SJSA1 (cell line): ENCODE measurements at places on chromosomes 5 and 9. TPM values are rescaled to one million over a fixed set of nuclear protein-coding genes. Genes with fewer than 3 reads are reported as not detected.

SLC34A1 gene
- not detected in 2 replicates for total RNA-seq

ADCY2 gene
- 0.21 TPM in 1 of 2 replicates, not detected in the other for total RNA-seq

PCDHB4 gene
- total RNA-seq, result 0.32 TPM in 1 of 2 replicates, not detected in the other

DNA sequence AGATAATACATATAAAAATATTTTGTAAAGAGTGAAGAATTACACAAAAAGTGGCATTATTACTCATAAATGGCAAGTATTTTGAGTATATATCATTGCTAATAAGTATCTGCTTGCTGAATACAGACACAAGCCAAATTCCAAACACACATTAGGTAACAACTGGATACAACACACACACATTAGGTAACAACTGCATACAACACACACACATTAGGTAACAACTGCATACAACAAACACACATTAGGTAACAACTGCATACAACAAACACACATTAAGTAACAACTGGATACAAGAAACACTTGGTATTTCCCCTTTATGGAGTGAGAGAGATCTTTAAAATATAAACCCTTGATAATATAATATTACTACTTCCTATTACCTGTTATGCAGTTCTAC is 13.2 kb downstream of the LRRC14B start:
- peaks cover 19% of the 10 kb centered on the region for H3K36me3 ChIP-seq
- no peak for DNase-seq
- H3K4me1 ChIP-seq, result 0 out of 2 replicates have a peak, but pooled peaks cover 5% of the 10 kb centered on the region

GRCh38 chr9:84315278-84315877 is 25.2 kb downstream of the SLC28A3 start:
- H3K27me3 ChIP-seq, result no peaks in the 10 kb centered on the region
- H3K27ac ChIP-seq, result no peak overlapping the region
- no peak overlapping the region for H3K4me3 ChIP-seq
- H3K4me1 ChIP-seq, result no peaks in the 10 kb centered on the region
- no peaks in the 10 kb centered on the region for H3K36me3 ChIP-seq

DNA sequence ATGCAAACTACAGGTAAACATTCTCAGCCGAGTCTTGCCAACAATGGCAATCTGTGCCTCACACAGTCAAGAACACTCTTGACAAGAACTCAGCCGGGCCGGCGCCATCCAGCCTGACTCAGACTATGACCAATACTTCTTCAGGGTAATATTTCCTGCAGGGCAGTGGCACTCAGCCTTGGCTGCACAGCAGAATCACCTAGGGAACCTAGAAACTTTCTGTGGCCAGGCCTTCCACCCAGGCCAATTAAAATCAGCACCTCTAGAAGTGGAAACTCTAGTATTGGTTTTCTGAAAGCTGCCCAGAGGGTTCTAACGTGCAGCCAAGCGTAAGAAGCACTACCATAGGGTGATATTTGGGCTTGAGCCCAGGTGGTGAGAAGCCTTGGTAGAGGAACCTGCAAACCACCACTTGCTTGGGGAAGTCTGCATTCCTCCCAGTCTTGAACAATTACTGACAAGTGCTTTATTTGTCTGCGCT is 120.6 kb downstream of the TTLL11 start:
- peak overlapping the region; percentile 61 for H3K27ac ChIP-seq
- DNase-seq, result peak; percentile 53
- no peaks in the 10 kb centered on the region for H3K36me3 ChIP-seq
- H3K4me3 ChIP-seq, result no peak overlapping the region

DNA sequence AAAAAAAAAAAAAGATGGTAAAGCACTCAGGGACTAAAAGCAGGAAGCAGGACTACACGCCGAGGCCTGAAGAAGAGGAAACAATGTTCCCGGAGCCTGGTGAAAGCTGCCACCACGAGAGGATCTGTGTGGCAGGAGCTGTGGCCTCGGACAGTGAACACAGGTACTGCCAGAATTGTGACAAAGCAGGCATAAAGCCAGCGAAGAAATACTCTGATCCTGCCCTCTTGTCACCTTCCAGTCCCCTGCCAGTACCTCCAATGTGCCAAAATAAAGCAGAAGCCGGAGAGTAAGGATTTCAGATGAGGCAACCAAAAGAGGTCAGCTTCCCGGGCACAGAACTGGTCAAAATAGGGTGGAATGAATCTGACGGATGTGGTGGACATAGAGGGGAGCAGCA is 211.5 kb upstream of the TARS1 start:
- H3K27me3 ChIP-seq, result no peaks in the 10 kb centered on the region
- H3K4me3 ChIP-seq, result no peak overlapping the region
- H3K36me3 ChIP-seq, result no peaks in the 10 kb centered on the region
- no peak overlapping the region for H3K27ac ChIP-seq

DNA sequence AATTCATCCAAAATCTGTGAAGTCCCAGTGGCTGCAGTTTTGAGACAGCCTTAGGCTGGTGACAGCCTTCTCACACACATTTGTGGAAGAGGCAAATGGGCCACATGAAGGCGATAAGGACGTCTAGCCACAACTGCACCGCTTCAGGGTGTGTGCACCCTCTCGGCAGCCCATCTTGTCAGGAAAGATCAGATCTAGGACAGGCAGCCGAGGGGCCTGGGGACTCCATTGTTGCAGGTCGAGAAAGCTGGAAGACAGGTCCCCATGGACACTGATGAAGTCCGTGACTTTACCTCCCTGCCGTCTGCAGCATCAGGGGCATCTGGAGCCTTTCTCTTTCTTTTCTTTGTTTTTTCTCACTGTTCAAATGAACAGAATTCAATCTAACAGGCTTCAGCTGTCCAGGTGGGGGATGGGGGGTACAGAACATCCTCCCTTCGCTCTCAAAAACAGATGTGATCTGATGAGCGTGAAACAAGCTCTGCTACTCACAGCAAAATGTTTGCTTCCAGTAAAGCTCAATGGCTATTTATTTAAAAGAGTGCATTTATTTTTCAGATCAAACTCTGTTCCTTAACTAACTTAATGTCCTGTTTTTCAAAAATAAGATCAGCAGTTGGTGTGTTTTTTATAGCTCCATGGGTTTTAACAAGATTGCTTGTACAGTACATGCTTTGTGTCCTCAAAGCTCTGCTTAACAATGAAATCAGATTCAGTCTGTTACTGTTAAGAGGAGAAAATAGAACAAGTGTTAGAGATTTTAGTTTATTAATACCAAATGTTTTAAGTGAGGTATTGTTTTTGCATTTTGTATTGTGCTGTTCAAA is 111.8 kb upstream of the OTULINL start:
- no peak overlapping the region for H3K4me3 ChIP-seq
- H3K27me3 ChIP-seq, result no peaks in the 10 kb centered on the region
- H3K27ac ChIP-seq, result no peak overlapping the region
- DNase-seq, result no peak
- peaks cover 96% of the 10 kb centered on the region for H3K36me3 ChIP-seq

DNA sequence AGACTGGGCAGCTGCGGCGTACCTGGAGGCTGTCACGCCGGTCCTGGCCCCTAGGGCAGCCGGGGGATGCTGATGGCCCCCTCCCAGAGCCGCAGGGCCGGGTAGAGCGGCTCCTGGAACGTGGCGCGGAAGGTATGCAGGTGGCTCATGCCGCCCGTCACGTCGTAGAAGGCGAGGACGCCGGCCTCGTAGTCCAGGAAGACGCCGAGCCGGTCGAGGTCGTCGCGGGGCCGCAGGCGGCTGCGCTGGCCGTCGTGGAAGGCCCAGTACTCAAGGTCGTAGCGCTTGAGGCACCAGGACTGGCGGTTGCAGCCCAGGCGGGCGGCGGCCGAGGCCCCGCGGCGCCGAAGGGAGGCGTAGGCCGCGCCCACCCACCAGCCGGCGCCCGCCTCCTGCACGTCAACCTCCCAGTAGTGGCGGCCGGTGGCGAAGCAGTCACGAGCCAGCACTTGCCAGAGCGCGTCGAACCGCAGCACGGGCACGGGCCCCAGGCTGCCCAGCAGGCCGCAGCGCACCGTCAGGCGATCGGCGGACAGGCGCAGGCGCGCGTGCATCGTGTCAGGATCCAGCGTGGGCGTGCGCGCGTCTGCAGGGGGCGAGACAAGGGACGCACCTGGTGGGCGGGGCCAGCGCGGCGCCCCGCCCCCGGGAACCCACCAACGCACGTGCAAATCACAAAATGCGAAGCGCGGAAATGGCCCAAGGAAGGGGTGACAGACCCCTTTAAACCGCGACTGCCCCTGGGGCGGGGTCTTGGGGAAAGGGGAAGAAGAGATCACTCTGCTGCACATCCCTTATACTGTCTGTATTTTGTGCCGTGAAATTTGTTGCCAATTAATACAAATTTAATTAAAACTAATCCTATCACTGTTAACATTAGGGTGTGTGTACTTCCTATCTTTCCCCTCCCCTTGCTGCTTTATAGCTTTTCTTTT is 31.2 kb downstream of the NANS start:
- H3K36me3 ChIP-seq, result peaks cover 13% of the 10 kb centered on the region
- H3K4me1 ChIP-seq, result no peaks in the 10 kb centered on the region
- no peak for DNase-seq
- no peak overlapping the region for H3K27ac ChIP-seq
- H3K4me3 ChIP-seq, result no peak overlapping the region

GRCh38 chr5:566636-567309 is 42.5 kb upstream of the SLC9A3 start:
- H3K27ac ChIP-seq, result no peak overlapping the region
- H3K27me3 ChIP-seq, result peaks cover 46% of the 10 kb centered on the region
- no peaks in the 10 kb centered on the region for H3K36me3 ChIP-seq
- peak; percentile 16 for DNase-seq

- H3K27me3 ChIP-seq, result no peaks in the 10 kb centered on the region
- DNase-seq, result no peak
- peak overlapping the region; percentile 3 for H3K27ac ChIP-seq
- H3K4me1 ChIP-seq, result peaks cover 15% of the 10 kb centered on the region
Measured at GRCh38 chr5:17436761-17437221, 61.2 kb upstream of the TAF11L2 start.

OR1L6 gene
- total RNA-seq, result not detected in 2 replicates

CNTNAP3B gene
- 0.06 TPM in 1 of 2 replicates, not detected in the other for total RNA-seq

GRCh38 chr9:98144076-98144475 is 25.1 kb upstream of the TRIM14 start:
- H3K4me1 ChIP-seq, result no peaks in the 10 kb centered on the region
- H3K4me3 ChIP-seq, result no peak overlapping the region
- no peaks in the 10 kb centered on the region for H3K27me3 ChIP-seq
- H3K36me3 ChIP-seq, result no peaks in the 10 kb centered on the region

- DNase-seq, result no peak
- no peaks in the 10 kb centered on the region for H3K4me1 ChIP-seq
- no peaks in the 10 kb centered on the region for H3K36me3 ChIP-seq
- no peak overlapping the region for H3K4me3 ChIP-seq
- H3K27me3 ChIP-seq, result peaks cover 31% of the 10 kb centered on the region
- no peak overlapping the region for H3K27ac ChIP-seq
Measured at GRCh38 chr5:161547738-161548486, 1.4 kb upstream of the GABRB2 start.

C5orf46 gene
- 4.3 TPM in 1 of 2 replicates, not detected in the other for total RNA-seq

IL13 gene
- total RNA-seq, result not detected in 2 replicates

RGS7BP gene
- 0.03 TPM in 1 of 2 replicates, not detected in the other for total RNA-seq

ZNF618 gene
- total RNA-seq, result 1.1 and 4.7 TPM in 2 replicates

- no peak for DNase-seq
- H3K4me1 ChIP-seq, result no peaks in the 10 kb centered on the region
- H3K27ac ChIP-seq, result no peak overlapping the region
- H3K27me3 ChIP-seq, result 0 out of 2 replicates have a peak, but pooled peaks cover 5% of the 10 kb centered on the region
Measured at GRCh38 chr5:6475626-6476312, 27.1 kb downstream of the UBE2QL1 start.

- H3K4me3 ChIP-seq, result no peak overlapping the region
- no peaks in the 10 kb centered on the region for H3K27me3 ChIP-seq
- DNase-seq, result no peak
- peaks cover 16% of the 10 kb centered on the region for H3K4me1 ChIP-seq
Measured at GRCh38 chr9:114412048-114412683, 24.4 kb upstream of the AKNA start.

DNA sequence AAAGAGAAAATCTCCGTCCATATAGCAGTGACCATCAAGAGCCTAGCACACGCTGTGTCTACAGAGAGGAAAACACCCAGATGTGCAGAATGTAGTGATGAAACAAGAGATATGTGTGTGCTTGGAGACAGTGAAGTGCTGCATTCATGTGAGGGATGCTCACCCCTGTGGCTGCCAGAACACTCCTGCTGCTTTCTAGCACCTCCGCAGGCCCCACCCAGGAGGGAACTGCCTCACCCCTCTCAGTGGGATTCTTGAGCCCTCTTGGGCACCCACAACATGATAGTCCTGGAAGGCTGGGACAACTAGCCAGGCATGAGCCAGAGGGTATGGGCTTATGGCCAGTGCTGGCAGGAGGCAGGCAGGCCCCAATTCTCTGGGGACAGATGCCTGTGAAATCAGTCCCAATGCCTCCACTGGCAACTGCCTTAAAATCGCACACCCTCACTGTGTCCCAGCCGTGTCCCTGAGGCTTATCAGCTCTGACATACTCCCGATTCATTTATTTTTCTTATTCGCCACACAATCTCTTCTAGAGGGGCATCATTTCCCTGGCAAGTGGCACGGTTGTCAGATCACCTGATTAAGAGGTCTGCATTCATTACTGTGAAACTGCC is 73.2 kb upstream of the FSTL4 start:
- peaks cover 10% of the 10 kb centered on the region; the same call in 1 of the 2 replicates for H3K4me1 ChIP-seq
- peaks cover 3% of the 10 kb centered on the region; the same call in 1 of the 2 replicates for H3K27me3 ChIP-seq

- H3K4me3 ChIP-seq, result no peak overlapping the region
- H3K27ac ChIP-seq, result no peak overlapping the region
- DNase-seq, result no peak
- no peaks in the 10 kb centered on the region for H3K27me3 ChIP-seq
- H3K36me3 ChIP-seq, result no peaks in the 10 kb centered on the region
Measured at GRCh38 chr9:18947892-18948339, 85.1 kb downstream of the SAXO1 start.

- no peaks in the 10 kb centered on the region for H3K4me1 ChIP-seq
- DNase-seq, result peak; percentile 55
- no peaks in the 10 kb centered on the region for H3K27me3 ChIP-seq
- no peaks in the 10 kb centered on the region for H3K36me3 ChIP-seq
- no peak overlapping the region for H3K4me3 ChIP-seq
- H3K27ac ChIP-seq, result no peak overlapping the region
Measured at GRCh38 chr5:102561894-102562760, 63.3 kb upstream of the SLCO6A1 start.

GRCh38 chr5:95735406-95735805 is 4.3 kb downstream of the RHOBTB3 start:
- peaks cover 86% of the 10 kb centered on the region for H3K36me3 ChIP-seq
- no peak overlapping the region for H3K4me3 ChIP-seq
- H3K27me3 ChIP-seq, result no peaks in the 10 kb centered on the region
- no peak overlapping the region for H3K27ac ChIP-seq

MAMDC2 gene
- not detected in 2 replicates for total RNA-seq

DNA sequence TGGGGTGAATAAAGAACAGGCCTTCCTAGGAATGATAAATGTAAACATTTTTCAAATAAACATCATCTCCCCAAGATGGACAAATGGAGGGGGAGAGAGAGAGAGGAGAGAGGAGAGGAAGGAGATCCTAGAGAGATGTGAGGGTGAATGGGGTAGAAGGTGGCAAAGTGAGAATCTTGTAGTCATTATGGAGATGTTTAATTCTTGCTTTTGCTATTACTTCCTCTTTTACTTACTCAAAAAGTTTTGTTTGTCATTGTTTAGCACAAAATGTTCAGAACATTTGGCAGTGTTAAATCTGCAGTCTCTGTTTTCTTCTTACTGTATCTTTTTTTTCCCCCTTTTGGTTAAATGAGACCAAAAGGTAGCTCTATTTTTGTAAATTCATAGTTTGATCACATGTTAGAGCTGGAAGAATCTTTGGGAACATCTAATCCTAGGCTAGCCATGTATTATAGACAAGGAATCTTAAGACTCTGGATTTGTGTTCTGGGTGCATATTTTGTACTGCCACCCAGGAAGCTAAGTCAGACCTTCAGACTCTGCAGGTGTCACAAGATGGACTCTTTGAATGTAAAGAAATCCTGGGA is 266.1 kb downstream of the NTRK2 start:
- no peaks in the 10 kb centered on the region for H3K36me3 ChIP-seq
- no peak overlapping the region for H3K4me3 ChIP-seq
- no peak for DNase-seq
- H3K27me3 ChIP-seq, result no peaks in the 10 kb centered on the region
- H3K27ac ChIP-seq, result no peak overlapping the region
- no peaks in the 10 kb centered on the region for H3K4me1 ChIP-seq
